Activated naive CD8-positive, alpha-beta T cell treated with anti-CD3 and anti-CD28 coated beads, Interleukin-2, amount 10 ng/mL, durations not matched to agents 7 days and 5 days (primary cell): ENCODE measurements at places on chromosomes 11 and 22.
A peak's percentile ranks its signal among the peaks of the same experiment; 100 is the strongest.

- DNase-seq = no peak
- H3K36me3 ChIP-seq = no peaks in the 10 kb centered on the region
- H3K27me3 ChIP-seq = no peaks in the 10 kb centered on the region
- no peak overlapping the region for H3K4me3 ChIP-seq
- H3K4me1 ChIP-seq = no peaks in the 10 kb centered on the region
Observed at GRCh38 chr11:22076271-22076930, 116.5 kb upstream of the ANO5 start.

DNA sequence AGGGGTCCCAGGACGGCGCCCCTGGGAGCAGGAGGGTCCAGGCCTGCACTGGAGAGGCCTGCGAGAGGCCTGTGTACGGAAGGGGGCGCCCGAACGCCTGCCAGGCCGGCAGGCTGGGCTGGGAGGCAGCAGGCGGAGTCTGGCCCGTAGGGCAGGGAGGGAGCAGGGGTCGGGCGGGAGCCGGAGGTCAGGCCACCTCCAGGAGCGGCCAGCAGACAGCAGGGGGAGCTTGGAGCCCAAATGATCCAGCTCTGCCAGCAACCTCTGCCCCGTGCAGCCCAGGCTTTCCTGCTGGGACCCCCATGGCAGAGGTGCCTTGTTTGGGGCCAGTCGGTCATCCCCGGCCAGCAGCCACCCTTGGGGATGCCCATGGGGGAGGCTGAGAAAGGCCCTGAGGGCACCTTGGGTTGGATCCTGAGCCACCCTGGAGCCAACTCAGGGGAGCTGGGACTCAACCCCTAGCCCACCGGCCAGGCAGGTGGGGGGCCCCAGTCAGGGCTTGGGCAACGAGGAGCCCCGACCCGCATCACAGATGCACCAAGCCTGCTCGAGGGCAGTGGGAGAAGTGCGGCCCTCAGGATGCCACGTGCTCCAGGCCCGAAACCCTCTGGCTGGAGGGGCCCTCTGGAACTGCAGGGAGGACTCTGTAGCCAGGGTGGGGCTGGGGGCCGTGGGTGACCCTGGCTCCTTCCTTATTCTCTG, 9.6 kb upstream of the SYT8 start:
- no peak overlapping the region for H3K4me3 ChIP-seq
- H3K27me3 ChIP-seq = peaks cover 7% of the 10 kb centered on the region
- H3K27ac ChIP-seq = no peak overlapping the region
- no peaks in the 10 kb centered on the region for H3K4me1 ChIP-seq

DNA sequence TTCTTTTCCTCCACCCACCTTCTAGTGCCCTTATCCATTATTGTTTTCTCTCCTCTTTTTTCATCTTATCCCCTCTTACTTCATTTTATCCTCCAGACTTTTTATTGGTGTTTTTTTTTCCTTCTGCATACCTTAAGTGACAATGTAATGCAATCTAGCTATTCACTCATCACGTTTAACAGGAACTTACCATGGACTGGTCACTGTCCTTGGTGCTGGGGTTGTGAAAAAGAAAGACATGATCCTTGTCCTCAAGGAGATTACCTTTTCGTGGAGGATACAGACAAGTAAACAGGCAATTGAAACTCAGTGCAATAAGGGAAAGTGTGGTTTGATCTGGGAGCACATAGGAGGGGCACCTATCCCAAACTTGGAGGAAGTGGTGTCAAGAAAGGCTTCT, 20.7 kb downstream of the SYT9 start:
- H3K27me3 ChIP-seq = peaks cover 2% of the 10 kb centered on the region
- H3K4me1 ChIP-seq = no peaks in the 10 kb centered on the region
- DNase-seq = no peak
- no peak overlapping the region for H3K4me3 ChIP-seq
- no peaks in the 10 kb centered on the region for H3K36me3 ChIP-seq
- H3K27ac ChIP-seq = no peak overlapping the region

DNA sequence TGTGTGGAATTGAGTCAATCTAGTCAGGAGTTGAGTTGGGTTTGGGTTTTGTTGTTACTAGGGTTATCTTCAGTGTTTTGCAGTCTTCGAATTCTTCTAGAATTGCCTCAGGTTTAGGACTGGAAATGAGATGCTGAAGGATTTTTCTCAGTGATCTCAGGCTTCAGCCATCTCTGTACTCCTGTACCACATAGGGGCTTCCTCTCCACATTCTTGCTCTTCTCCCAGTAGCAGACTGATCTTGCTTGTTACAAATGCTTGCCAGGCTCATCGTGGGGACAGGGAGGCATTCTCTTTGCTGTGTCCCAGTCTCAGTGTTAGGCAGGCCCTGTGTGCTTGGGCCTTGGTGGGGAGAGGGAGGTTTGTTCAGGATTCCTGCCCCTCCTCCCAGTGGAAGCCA, 96.1 kb downstream of the LRRC32 start:
- no peak overlapping the region for H3K4me3 ChIP-seq
- peaks cover 2% of the 10 kb centered on the region for H3K36me3 ChIP-seq
- no peaks in the 10 kb centered on the region for H3K4me1 ChIP-seq
- H3K27me3 ChIP-seq = peaks cover 13% of the 10 kb centered on the region
- no peak overlapping the region for H3K27ac ChIP-seq

DNA sequence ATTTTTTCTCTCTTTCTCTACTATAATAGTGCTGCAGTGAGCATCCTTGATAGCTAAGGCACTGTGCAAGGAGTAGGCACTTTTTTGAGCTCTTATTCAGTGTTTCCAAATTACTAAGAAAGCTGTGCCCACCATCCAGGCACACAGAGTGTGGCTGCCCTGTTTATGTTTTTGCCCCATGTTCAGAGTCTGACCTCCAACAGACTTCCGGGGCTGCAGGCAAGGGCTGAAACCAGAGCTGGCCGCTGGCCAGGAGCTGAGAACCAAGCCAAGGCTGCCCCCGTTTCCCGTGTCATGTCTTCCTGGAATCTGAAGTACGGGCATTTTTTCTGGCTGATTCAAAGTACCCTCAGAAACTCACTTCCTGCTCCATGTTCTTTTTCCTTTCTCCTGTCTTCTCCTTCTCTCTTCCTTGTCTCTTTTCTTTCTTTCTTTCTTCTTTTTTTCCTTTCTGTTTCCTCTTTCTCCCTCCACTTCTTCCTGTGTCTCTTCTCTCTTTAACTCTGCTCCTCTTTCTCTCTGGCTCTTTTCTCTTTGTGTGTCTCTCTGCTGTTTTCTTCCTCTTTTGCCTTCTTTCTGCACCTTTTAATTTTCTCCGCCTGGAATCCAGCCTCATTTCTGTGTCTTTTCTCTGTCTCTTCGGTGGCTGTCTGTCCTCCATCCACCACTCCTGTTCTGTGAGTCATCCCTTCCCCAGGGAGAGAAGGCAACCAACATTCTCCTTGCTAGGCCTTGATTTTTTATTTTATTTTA, 17.0 kb upstream of the KCTD14 start:
- peaks cover 10% of the 10 kb centered on the region for H3K4me1 ChIP-seq
- H3K27me3 ChIP-seq = peaks cover 3% of the 10 kb centered on the region
- peak overlapping the region; percentile 78 for H3K27ac ChIP-seq
- peaks cover 2% of the 10 kb centered on the region for H3K36me3 ChIP-seq
- peak overlapping the region; percentile 68 for H3K4me3 ChIP-seq

DNA sequence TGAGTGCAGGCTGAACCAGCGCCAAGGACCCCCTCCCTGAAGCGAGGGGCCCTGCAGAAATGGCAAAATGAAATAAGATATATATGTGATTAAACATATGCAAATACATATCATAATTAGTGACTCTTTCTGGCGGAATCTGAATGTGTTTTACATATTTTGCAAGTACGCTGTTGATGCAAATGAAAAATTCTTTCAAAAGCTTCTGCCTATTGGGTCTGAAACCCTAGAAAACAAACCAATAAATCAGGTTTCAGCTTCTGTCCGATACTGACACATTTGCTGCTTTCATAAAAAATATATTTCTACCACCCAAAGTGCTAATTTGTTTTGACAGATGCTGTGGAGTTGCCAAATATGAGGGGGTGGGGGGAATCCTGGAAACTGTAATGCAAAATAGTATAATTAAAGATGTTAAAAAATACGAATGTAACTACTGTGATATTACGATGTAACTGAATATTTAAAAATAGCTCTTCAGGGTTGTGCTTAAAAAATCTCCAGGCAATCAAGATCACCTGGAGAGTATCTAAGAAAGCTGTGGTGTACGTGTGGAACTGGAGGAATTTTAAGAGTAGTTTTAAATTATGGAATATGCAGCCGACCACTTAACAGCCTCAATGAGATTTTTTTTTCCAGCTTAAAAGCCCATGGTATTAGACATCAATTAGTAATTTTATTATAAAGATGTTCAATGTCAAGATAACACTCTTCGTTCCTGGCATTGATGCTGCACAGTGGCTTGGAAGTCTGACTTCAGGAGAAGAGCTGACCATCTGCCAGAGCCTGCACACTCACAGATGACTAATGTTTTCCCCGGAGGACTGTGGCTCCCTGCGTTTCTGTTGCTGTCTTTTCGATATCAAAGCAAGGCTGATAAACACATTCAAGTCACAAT, 122.2 kb upstream of the RCN1 start:
- peaks cover 6% of the 10 kb centered on the region for H3K27me3 ChIP-seq
- H3K4me1 ChIP-seq = no peaks in the 10 kb centered on the region

DNA sequence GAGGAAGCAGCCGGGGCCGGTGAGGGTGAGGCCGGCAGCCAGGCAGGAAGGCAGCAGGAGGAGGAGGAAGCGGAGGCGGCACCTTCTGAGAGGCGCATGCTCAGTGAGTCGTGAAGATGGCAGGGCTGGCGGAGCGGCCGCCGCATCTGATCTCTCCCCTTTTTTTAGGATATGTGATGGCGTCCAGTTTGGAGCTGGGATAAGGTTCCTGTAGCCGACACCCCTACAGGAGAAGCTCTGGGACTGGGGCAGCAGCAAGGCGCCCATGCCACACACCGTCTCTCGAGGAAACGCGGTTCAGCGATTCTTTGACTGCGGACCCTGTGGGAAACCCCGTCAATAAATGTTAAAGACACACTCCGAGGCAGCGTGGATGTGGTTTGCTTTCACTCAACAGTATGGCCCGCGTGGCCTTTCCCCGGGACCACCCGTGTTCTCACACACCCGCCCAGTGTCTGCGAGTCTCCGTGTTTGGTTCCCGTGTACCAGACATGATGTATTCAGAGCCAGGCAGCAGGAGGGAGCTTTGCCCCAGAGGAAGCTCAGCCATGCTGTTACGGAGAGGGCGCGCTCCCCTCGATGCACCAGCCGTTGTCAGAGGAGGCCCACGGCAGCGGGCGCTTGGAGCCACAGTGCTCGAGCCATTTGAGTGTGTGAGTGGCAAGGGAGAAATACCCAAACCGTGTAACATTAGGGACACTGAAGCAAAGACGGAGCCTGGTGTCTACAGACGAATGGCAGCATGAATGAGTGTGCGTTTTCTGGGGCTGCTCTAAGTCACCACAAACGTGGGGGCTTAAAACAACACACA, 27.7 kb upstream of the PARVB start:
- peak overlapping the region; percentile 82 for H3K27ac ChIP-seq
- H3K4me3 ChIP-seq = peak overlapping the region; percentile 83
- peaks cover 30% of the 10 kb centered on the region for H3K36me3 ChIP-seq
- peak; percentile 69 for DNase-seq
- no peaks in the 10 kb centered on the region for H3K27me3 ChIP-seq

DNA sequence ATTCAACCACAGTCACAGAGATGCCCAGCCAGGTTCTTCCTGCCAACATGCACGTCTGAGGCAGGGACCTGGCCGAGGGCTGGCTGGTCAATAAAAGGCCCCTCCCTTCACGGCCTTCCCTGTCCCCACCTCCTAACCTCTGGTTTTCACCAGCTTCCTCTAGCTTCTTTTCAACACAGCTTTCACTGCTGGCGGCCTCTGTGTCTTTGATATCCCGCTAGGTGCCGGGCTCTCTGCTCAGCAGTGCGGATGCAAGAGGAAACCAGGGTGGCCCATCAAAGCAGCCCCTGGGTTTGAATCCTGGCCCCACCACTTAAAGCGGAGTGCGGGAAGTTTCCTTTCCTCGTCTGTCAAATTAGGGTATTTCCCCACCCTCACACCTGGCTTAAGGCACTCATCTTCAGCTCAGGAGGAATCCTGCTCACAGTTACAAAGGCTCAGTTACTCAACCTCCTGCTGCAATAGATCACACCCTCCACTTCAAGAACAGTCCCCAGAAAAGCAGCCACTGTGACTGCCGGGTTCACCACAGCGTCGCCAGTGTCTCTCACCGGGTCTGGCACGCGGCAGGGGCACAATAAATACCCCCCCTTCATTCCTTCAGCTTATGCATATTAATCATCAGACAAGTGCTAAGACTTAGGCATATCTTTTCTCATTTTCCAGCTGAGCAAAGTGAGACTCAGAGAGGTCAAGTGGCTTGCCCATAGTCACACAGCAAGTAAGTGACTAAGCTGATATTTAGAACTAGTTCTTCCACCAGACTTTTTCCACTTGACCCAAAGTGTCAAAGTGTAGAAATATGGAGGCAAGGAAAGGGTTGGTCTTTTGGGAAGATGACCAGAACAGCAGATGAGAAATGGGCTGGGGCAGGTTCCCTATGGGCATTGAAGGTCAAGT, 45.7 kb downstream of the TXN2 start:
- no peaks in the 10 kb centered on the region for H3K27me3 ChIP-seq
- peak overlapping the region; percentile 90 for H3K27ac ChIP-seq
- peaks cover 29% of the 10 kb centered on the region for H3K4me1 ChIP-seq
- H3K4me3 ChIP-seq = peak overlapping the region; percentile 62

GRCh38 chr11:33778675-33779074, 4.4 kb upstream of the FBXO3 start:
- H3K4me1 ChIP-seq = peaks cover 6% of the 10 kb centered on the region
- H3K27me3 ChIP-seq = peaks cover 56% of the 10 kb centered on the region
- H3K27ac ChIP-seq = no peak overlapping the region
- no peaks in the 10 kb centered on the region for H3K36me3 ChIP-seq
- DNase-seq = no peak
- no peak overlapping the region for H3K4me3 ChIP-seq

- peaks cover 11% of the 10 kb centered on the region for H3K4me1 ChIP-seq
- no peak overlapping the region for H3K4me3 ChIP-seq
- peaks cover 28% of the 10 kb centered on the region for H3K36me3 ChIP-seq
- no peak for DNase-seq
- H3K27me3 ChIP-seq = no peaks in the 10 kb centered on the region
Observed at GRCh38 chr11:67211656-67212436, 54.4 kb upstream of the GRK2 start.

GRCh38 chr22:45201678-45202332, 38.1 kb downstream of the NUP50 start:
- no peaks in the 10 kb centered on the region for H3K27me3 ChIP-seq
- H3K36me3 ChIP-seq = no peaks in the 10 kb centered on the region
- DNase-seq = no peak
- H3K4me1 ChIP-seq = no peaks in the 10 kb centered on the region
